ENCODE measurements at places on chromosomes 4 and X. TPM values are rescaled to one million over a fixed set of nuclear protein-coding genes. Genes with fewer than 3 reads are reported as not detected.
A peak's percentile ranks its signal among the peaks of the same experiment; 100 is the strongest.

DNA sequence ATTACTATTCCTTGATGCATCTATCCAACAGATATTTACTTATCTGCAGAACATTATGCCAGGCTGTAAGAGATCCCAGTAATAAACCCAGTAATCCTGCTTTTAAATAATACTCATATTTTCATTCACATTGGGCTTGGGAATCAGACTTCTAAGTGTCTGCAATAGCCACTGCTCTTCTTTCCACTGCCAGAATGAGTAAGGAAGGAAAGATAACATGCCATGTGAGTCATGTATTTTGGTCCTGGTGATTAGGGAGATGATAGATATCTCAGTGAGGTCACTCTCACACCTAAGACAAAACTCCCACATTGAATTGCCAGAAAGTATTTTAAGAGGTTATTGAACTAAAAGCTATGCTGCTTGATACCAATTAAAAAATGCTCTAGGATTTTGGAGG is 13.9 kb upstream of the HEPH start:
- no peaks in the 10 kb centered on the region for H3K27me3 ChIP-seq
- no peak overlapping the region for H3K27ac ChIP-seq
- no peaks in the 10 kb centered on the region for H3K4me1 ChIP-seq
- DNase-seq = no peak
- H3K4me3 ChIP-seq = no peak overlapping the region
- H3K36me3 ChIP-seq = no peaks in the 10 kb centered on the region

DNA sequence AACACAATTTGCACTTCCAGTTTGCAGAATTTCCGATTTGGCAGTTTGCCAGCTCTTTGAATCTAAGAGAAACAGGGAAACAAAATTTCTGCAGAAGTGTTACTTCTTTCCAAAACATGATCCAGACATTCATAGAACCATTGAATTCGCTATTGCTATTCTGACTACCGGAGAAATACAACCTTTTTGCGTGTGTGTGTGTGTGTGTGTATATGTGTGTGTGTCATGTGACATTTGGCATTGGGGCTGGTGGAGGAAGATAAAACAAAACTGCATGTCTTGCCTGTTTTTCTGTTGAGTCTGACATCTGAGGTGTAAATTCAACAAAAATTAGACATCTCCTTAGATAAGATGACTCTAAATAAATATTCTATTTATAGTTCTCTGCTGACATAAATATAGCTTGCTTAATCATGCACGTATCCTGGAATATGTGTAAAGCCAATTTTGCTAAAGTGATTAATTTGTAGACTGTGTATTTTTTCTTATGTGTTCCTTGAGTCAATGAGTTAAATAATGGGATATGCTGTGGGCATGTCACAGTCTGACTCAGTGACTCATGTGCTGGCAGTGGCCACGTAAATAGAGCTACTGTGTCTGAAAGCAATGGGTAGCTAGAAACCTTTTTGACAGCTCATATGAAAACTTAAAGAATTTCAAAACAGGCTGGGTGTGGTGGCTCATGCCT is 98.9 kb downstream of the HPGD start:
- H3K27me3 ChIP-seq = no peaks in the 10 kb centered on the region
- H3K27ac ChIP-seq = no peak overlapping the region
- no peak overlapping the region for H3K4me3 ChIP-seq
- H3K36me3 ChIP-seq = no peaks in the 10 kb centered on the region
- peak; percentile 55 for DNase-seq

DNA sequence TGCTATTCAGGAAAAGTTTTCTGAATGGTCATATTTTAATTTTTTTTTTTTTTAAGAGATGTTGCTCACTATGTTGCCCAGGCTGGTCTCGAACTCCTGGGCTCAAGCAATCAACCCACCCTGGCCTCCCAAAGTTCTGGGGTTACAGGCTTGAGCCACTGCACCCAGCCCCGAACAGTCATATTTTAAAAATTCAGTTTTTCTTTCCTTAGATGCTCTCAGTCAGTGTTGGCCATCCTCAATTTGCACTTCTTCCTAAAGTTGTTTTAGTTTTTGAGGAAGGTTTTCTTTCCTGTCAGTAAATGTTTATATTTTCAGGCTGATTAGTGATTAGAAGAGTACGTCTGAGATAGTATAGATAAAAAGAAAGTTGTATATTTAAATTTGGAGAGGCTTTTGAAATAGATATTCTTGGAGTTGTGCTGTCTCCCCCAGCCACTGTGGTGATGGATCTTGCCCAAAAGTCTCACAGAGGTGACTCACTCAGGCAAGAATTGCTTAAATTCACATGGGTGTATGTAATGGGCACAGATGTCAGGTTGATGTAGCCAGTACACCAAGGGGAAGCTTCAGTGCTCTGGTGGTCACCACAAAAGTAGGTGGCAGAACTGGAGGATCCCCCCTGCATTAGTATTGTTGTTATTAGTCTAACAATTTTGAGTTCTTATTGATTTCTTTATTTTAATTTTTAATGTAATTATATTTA is 72.2 kb upstream of the ELOVL6 start:
- H3K4me1 ChIP-seq = no peaks in the 10 kb centered on the region
- no peak for DNase-seq
- H3K36me3 ChIP-seq = no peaks in the 10 kb centered on the region
- H3K4me3 ChIP-seq = no peak overlapping the region

DNA sequence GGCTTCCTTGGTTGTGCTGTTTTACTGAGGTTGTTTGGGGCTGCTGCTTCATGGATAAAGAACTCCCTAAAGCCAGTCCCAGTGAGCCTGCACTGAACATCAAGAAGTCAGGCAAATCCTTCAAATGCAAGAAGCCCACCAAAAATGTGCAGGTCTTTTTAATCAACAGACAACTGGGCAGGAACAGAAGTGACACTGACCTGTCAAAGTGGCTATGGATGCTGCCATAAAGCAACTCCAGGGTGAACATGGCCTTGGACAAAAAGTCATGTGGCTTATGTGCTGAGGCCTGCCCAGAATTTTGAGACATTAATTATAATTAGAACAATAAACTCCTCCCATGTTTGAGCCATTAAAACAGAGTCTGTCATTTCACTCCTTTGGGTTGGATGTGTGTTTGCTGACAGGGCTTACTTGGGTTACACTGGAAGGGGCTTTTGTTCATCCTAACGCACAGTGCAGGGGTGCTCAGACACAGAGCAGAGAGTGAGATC is at the start of gene ETDC:
Gene ETDC, plus strand, starts transcription at position 51 of the 494 bp plus-strand sequence. Its CDS starts 0 bp downstream, at position 51.
- H3K27me3 ChIP-seq = no peaks in the 10 kb centered on the region
- H3K4me3 ChIP-seq = no peak within 1 kb of the TSS

GRCh38 chr4:145609481-145610427 is 9.4 kb upstream of the MMAA start:
- H3K27ac ChIP-seq = no peak overlapping the region
- no peaks in the 10 kb centered on the region for H3K27me3 ChIP-seq
- no peaks in the 10 kb centered on the region for H3K4me1 ChIP-seq
- H3K36me3 ChIP-seq = no peaks in the 10 kb centered on the region

GRCh38 chrX:150362599-150363481 is at the start of gene MAMLD1:
Gene MAMLD1, plus strand, starts transcription at chrX:150363317. Its CDS starts 82,200 bp downstream, at chrX:150445517.
- no peaks in the 10 kb centered on the region for H3K27me3 ChIP-seq
- peak within 1 kb of the TSS; percentile 9 for H3K27ac ChIP-seq
- DNase-seq = peak; percentile 61
- H3K4me3 ChIP-seq = peak within 1 kb of the TSS; percentile 63
- no peaks in the 10 kb centered on the region for H3K36me3 ChIP-seq
- no peaks in the 10 kb centered on the region for H3K4me1 ChIP-seq

DNA sequence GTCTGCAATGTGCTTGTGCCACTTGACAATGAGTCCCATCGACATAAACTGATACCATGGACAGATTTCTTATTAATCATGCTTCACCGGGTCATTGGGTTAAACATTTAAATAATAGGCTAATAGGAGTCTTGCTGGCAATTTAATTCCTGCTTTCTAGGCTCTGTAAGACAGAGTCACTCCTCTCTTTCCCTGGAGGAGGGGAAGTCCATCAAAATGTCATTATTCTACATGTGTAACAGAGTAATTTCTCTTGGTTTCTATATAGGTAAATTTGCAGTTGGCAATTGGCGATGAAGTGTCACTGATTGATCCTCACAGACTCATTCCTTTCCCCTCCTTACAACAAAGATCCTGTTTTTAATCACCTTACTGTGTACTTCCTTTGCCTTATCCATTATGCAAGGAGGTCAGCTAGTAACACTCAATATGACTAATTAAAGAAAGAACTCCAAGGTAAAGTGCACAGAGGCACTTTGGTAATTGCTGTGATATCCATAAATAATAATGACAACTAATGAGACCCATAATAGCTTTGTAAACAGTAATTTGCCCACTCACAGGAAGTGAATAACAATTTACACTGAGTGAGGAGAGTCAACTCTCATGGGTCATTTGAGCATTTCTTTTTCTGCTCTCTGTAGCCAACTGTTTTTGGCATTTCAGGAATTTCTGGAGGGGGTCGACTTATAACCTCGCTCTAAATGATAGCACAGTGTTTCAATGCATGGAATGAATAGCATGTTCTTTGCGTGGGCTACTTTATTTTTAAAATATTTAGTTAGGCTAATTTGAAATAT is 184.0 kb downstream of the UGT8 start:
- no peaks in the 10 kb centered on the region for H3K27me3 ChIP-seq
- no peak overlapping the region for H3K4me3 ChIP-seq
- DNase-seq = no peak
- no peak overlapping the region for H3K27ac ChIP-seq
- no peaks in the 10 kb centered on the region for H3K4me1 ChIP-seq

DNA sequence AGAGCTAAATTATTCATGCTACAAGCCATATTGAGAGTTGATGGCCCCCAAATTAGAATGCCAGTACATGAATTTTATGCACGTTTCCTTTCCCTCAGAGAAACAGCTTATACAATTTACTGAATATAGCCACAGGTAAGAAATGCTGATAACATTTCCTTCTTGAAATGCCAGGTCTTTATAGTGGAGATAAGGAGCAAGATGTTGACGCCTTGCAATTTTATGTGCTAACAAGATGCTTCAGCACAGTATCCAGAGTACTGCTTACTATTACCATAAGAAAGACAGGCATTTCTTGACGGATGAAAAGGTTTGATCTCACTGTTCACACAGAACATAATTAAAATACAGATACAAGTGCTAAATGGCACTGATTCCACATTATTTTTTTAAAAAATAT is 223.2 kb upstream of the CTSO start:
- H3K27ac ChIP-seq = no peak overlapping the region
- H3K27me3 ChIP-seq = no peaks in the 10 kb centered on the region
- no peak overlapping the region for H3K4me3 ChIP-seq
- DNase-seq = no peak
- H3K36me3 ChIP-seq = no peaks in the 10 kb centered on the region
- no peaks in the 10 kb centered on the region for H3K4me1 ChIP-seq

The HMGB2 gene
- total RNA-seq = 30.4 TPM

The MAPK10 gene
- 35.5 TPM for total RNA-seq

The YY2 gene
- total RNA-seq = 6.3 TPM

The CXCL10 gene
- total RNA-seq = not detected

All from Peyer's patch (tissue), 4 donors.